ENCODE measurements at places on chromosomes 7 and 10. TPM values are rescaled to one million over a fixed set of nuclear protein-coding genes. Genes with fewer than 3 reads are reported as not detected.

Gene ARHGEF35
- 1.1 TPM for total RNA-seq

Gene NACAD
- total RNA-seq: 70.1 TPM

Gene ZNF716
- not detected for total RNA-seq

Gene NOD1
- total RNA-seq: 5.3 TPM

Gene LRRTM3
- total RNA-seq: 50.6 TPM

Gene KEL
- total RNA-seq: 4.3 TPM

Gene UBE2D1
- 15.6 TPM for total RNA-seq

Gene SPAM1
- total RNA-seq: not detected

Gene GIMAP4
- total RNA-seq: 16.8 TPM

Gene ANKRD7
- total RNA-seq: 7.4 TPM

Gene PPP1R3A
- not detected for total RNA-seq
